ENCODE measurements at places on chromosomes 2 and 18.

GRCh38 chr2:29314816-29315571 lies 199.8 kb downstream of the CLIP4 start:
- no peak for DNase-seq

- DNase-seq, result no peak
Measured at GRCh38 chr2:133431289-133431688, 137.0 kb downstream of the NCKAP5 start.

GRCh38 chr2:238910751-238911351 lies 63.0 kb downstream of the TWIST2 start:
- DNase-seq, result no peak

DNA sequence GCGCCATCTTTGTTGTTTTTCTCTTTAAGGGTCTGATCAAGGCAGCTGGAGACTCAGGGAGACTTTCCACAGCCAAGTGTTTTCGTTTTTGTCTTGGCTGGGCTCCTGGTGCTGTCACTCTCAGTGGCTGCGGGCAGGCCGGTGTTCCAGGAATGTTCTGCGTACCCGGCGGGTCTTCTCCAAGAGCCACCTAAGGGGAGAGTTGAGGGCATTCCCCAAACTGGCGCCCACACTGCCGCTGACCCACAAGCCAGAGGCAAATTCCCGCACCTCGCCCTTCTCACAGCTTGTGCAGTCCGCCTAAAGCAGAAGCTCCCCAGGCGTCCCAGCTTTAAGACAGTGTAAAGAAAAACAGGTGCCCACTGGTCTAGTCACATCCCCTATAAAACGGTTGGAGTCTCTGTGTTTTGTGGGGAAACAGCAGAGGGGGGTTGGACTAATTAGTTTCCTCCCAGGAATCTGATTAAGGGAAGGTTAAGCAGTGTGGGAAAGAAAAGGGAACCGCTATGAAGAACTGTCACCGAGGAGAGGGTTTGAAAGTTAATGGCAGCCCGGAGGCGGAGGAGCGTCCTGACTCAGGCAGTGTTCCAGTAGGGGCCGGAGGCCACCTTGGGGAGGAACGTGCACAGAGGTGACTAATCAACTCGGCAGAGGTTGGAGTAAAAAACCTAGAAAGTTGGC lies 224.5 kb downstream of the SLC4A3 start:
- peak; percentile 4 for DNase-seq

DNA sequence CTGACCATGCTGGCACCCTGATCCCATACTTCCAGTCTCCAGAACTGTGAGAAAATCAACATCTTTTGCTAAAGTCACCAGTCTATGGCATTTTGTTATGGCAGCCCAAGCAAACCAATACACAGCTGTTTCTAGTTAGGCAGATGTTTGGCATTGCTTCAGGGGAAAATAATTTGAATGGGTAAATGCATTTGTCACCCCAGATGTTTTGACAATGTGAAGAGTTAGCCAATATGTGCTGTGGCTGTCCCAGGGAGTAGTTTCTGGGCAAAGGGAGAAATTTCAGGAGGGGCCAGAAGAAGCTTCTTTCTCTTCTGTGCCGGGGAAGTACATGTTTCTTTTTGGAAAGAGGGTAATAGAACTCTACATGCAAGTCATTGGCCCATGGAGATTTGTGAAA lies 619.0 kb downstream of the SLC4A3 start:
- DNase-seq, result no peak

GRCh38 chr2:39499336-39499735 lies 62.3 kb upstream of the MAP4K3 start:
- DNase-seq, result no peak

DNA sequence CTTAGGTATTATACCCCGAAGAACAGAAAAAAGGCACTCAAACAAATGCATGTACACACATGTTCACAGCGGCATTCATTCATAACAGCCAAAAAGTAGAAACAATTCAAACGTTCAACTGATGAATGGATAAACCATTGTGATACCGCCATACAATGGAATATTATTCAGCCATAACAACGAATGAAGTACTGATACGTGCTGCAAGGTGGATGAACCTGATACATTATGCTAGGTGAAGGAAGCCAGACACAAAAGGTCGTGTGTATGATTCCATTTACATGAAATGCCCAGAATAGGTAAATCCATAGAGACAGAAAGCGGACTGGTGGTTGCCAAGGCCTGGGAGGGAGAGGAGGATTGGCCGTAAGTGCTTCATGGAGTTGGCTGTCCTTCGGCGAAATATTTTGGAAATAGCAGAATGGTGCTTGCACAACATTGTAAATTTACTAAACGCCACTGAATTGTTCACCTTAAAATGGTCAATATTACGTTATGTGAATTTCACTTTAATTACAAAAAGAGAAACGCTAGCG lies 750 bp upstream of the RMP24 start:
- DNase-seq, result no peak

- DNase-seq, result no peak
Measured at GRCh38 chr2:105391763-105392662, 6.8 kb downstream of the FHL2 start.

GRCh38 chr2:239264838-239265651 lies 135.8 kb downstream of the HDAC4 start:
- DNase-seq, result no peak

GRCh38 chr2:129443235-129443864 lies 536.1 kb upstream of the RAB6C start:
- no peak for DNase-seq

GRCh38 chr2:46461011-46461674 lies 18.2 kb upstream of the TMEM247 start:
- peak; percentile 58 for DNase-seq

GRCh38 chr18:47420130-47420529 lies 168.7 kb upstream of the SKOR2 start:
- no peak for DNase-seq

GRCh38 chr2:232689152-232689910 lies 7.8 kb upstream of the GIGYF2 start:
- DNase-seq, result no peak

GRCh38 chr2:98730707-98731040 lies 258 bp downstream of the MGAT4A start:
- DNase-seq, result no peak

DNA sequence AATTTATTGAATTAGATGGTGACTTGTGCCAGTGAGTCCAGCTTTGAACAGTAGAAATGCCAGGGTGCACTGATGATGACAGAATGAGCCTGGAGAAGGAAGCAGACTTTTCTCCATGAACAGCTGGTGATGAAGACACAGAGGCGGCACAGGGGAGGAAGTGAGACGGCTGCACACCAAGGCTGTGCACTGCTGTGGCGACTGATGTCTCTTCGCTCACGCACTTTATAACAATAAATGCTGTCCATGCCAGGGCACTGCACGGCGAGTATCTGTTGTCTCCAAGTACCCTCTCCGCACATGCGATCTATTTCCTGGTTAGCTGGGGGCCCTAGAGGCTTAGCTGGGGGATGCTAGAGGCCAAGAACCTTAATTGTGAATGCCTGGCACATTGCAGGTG lies 175.2 kb downstream of the TMEM200C start:
- no peak for DNase-seq

DNA sequence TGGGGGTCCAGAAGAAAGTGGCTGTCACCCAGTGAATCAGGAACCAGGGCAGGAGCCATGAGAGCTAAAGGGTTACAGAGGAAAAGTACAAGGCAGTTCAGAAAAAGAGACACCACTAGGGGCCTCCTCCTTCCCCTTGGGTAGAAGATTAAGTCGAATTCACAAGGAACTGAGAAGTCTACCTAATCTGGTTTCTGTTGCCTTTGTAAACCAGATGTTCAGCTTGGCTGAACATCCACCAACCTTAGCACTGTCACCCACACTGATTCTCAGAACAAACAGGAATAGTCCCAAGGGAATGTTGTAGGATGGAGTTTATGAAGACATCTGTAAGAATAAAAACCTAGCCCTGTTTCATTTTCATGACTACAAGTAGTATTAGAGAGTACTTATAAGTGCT lies 90.4 kb upstream of the NOSTRIN start:
- DNase-seq, result no peak

GRCh38 chr2:150997702-150998440 lies 263.8 kb downstream of the RBM43 start:
- no peak for DNase-seq

GRCh38 chr18:30920757-30921156 lies 121.8 kb downstream of the DSC3 start:
- no peak for DNase-seq

- no peak for DNase-seq
Measured at GRCh38 chr18:33821503-33821902, 243.5 kb downstream of the ASXL3 start.

GRCh38 chr18:48917579-48918517 lies 32.9 kb downstream of the SMAD7 start:
- no peak for DNase-seq

DNA sequence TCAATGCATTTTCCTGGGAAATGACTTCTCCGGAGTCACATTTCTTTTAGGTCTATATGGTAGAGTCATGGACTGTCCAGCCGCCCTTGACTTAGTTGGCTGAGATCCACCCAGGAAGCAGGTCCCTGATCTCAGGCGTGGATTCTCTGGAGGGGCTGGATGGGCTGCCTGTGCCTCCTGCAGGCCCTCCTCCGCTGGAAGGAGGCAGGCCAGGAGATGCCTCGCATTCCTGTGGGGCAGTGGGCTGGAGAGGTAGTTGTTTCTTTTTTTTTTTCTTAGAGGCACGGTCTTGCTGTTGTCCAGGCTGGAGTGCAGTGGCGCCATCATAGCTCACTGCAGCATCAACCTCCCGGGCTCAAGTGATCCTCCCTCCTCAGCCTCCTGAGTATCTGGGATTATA lies 129.0 kb upstream of the MYCN start:
- DNase-seq, result no peak

- peak; percentile 4 for DNase-seq
Measured at GRCh38 chr2:166127217-166128155, at the start of gene SCN1A. Gene SCN1A, minus strand, starts transcription at chr2:166128020. Its CDS starts 54,399 bp downstream, at chr2:166073621.

- no peak for DNase-seq
Measured at GRCh38 chr2:216596236-216596979, 36.8 kb upstream of the IGFBP2 start.

- no peak for DNase-seq
Measured at GRCh38 chr2:231411237-231411636, 15.7 kb downstream of the B3GNT7 start.

DNA sequence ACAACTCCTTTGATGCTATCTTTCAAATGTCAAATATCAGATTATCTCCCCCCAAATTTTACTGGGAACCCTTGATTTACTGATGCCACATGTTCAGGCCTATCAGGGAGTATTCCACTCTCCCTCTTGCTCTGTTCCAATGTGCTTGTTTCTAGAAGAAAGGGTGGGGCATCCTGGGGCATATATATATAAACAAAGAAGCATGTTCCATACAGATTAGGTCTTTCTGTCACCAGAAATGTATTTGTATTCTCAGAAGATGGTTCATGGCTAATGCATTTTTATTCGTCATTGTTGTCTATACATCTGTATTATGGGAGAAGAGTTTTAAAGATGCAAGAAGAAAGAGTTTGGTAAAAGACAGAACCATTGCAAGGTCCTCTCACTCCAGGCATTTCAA lies 24.9 kb downstream of the EN1 start:
- no peak for DNase-seq

Data from amygdala (tissue), 56 donors.